ENCODE measurements at places on chromosomes 6 and 20. TPM values are rescaled to one million over a fixed set of nuclear protein-coding genes. Genes with fewer than 3 reads are reported as not detected.

DNA sequence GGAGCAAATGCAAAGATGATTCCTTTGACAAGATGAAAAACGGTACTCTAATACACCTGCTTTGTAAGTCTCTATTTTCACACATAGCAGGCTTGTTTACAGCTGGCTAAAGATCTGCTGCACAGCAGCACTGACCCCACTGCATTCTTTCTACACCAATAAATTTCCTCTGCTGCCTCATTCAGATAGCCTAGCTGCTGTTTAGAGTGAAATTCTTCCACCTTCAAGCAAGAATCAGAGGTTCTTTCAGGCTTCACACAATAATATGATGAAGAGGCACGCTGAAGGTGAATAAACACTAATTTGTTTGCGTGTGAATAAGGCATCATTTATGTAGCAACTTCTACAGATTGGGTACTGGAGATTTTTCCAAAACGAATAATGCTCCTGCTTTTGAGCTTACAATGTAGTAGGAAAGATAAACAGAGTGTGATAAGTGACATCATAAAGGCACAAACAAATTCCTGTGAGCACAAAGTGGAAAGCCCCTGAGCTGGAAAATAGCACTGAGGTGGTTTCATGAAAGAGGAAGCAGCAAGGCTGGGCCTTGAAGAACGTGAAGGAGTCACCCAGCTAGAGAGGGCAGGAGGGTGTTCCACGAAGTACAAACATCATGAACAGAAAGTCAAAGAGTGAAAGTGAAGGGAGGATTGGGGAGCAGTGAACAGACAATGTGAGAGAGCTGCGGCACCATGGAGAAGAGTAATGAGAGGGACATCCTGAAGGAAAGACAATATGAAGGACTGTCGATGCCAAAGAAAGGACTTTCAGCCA lies 543.4 kb downstream of the CD83 start:
- DNase-seq, result no peak

- no peak for DNase-seq
Measured at GRCh38 chr6:158825951-158826306, 6.8 kb upstream of the EZR start.

DNA sequence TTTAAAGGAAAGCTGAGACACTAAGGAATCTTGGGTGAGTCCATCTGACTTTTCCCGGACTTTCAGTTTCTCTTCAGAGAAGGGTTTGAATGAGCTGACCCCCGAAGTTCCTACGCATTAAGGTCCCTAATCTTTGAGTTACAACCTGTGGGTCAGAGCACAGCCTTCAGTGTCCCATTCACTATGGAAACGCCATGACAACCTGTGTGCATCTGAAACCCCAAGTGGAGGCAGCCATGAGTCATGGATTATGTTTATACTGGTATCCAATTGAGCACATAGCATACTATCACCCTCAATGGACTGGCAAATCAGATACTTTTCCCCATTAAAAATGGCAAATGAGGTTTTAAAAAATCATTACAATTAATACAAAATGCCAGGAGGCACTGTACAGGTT lies 11.4 kb downstream of the MYLK4 start:
- DNase-seq, result no peak

GRCh38 chr20:51418137-51418529 lies 124.4 kb downstream of the NFATC2 start:
- no peak for DNase-seq

DSTN gene
- total RNA-seq, result 384 TPM

- no peak for DNase-seq
Measured at GRCh38 chr6:141467881-141468280, 664.8 kb upstream of the GJE1 start.

C2 gene
- 15.4 TPM for total RNA-seq

- no peak for DNase-seq
Measured at GRCh38 chr6:11043961-11044711, at the start of gene ELOVL2. Gene ELOVL2, minus strand, starts transcription at chr6:11044305. Its CDS starts 75 bp downstream, at chr6:11044230.

PLEKHG1 gene
- total RNA-seq, result 77.0 TPM

GCNT2 gene
- total RNA-seq, result 22.0 TPM

GRCh38 chr6:150382171-150382570 lies 13.4 kb downstream of the IYD start:
- no peak for DNase-seq

SRC gene
- 20.6 TPM for total RNA-seq

Measured in breast epithelium (tissue), 4 donors.